Midbrain (tissue), 1 donor: ENCODE measurements at places on chromosomes 6 and 20.

DNA sequence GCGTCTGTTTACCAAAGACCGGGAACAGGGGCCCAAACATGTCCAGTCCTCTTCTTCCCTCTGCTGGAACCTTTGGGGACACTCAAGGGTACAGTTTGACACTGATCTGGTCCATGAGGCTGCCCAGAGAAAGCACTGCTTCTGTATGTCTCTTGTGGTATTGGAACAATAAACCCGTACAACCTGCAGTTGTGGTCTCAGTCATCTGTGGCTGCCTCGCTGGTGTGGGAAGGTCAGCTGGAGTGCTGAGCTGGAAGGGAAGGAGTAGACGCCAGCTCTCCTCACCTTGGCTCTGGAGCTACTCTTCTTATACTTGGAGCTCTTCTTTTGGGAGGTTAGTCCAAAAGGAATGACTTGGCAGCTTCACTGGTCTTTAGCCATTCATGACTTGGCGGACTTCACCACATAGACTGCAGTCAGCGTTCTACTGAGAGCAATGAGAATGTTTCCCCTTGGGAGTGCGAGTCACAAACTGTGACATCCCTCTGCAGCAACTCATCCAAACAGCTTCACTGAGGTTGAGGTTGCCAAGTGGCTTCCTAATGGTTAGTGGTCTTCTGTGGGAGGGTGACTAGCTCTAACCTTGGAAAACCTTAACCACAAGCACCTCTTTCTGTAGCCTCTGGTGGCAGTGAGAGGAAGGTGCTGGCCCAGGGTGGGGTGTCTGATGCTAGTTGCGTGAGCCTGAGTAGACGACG lies 81.2 kb downstream of the ASXL1 start:
- DNase-seq: peak; percentile 38

DNA sequence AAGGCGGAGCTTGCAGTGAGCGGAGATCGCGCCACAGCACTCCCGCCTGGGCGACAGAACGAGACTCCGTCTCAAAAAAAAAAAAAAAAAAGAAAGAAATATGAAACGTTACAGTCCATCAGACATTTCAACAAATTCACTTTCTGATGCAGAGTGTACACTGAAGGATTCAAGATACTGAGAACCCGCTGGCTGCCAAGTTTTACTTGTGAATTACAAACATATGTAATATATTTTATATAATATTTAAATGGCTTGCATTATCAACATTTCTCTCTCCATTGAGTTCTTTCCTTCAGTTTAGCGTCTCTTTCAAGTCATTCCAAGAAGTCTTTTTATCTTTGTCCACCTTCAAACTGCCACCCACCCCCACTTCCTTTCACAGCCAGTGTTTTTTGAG lies 240.9 kb upstream of the RNF217 start:
- no peak for DNase-seq

DNA sequence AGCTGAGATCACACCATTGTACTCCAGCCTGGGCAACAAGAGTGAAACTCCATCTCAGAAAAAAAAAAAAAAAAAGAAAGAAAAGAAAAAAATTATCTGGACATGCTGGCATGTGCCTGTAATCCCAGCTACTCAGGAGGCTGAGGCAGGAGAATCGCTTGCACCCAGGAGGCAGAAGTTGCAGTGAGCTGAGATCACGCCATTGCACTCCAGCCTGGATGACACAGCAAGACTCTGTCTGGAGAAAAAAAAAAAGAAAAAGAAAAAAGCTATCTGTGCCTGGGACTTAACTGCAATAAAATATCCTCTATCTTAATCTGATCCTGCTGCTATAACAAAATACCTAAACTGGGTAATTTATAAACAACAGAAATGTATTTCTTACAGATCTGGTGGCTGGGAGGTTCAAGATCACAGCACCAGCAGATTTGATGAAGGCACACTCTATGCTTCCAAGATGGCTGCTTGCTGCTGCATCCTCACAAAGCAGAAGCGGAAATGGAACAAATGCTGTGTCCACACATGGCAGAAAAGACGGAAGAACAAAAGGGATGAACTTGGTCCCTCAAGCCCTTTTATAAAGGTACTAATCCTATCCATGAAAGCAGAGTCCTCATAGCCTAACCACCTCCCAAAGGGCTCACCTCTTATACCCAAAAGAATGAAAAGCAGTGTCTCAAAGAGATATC lies 273.3 kb upstream of the JARID2 start:
- no peak for DNase-seq

GRCh38 chr20:17395729-17396128 lies 135.4 kb downstream of the BFSP1 start:
- DNase-seq: no peak

DNA sequence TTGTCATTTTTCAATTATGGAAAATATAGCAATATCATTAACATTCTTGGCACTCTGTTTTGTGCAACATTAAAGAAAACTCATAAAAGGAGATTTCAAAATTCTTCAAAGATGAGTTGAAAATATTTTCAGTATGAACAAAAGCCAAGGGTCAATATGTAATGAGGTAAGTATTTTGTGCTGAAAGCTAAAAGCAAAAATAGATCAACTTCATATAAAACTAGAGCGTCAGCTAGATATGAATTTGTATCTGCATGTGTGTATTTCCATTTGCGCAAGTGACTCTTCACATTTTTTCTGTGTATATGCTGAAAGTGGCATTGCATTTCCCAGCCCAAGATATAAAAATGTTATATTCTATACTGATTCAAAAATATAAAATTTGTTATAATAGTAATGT lies 492.1 kb upstream of the EYS start:
- DNase-seq: no peak

- no peak for DNase-seq
These were observed 92.3 kb downstream of the MRPL14 start for GRCh38 chr6:44034931-44035345.

GRCh38 chr6:52566853-52567279 lies 10.0 kb downstream of the TRAM2 start:
- DNase-seq: no peak
